AG09309 (cell line): ENCODE measurements at places on chromosomes 1 and 21.

DNA sequence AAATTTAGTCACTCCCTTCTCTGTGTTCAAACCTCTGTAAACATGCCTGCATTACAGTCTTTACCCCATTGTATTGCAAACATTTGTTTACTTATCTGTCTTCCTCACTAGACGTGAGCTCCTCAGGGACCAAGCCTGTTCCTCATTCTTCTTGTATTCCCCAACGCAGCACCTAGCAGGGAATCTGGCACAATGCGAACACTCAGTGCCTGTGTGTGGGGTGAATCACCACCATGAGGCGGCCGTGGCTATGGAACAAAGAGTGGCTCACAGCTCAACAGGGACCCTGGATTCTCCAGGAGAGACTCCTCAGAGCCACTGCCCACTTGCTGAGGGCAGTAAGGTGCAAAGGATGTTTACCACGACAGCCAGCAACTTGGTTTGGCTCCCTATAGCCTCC, 95.9 kb downstream of the DDX20 start:
- DNase-seq = no peak

DNA sequence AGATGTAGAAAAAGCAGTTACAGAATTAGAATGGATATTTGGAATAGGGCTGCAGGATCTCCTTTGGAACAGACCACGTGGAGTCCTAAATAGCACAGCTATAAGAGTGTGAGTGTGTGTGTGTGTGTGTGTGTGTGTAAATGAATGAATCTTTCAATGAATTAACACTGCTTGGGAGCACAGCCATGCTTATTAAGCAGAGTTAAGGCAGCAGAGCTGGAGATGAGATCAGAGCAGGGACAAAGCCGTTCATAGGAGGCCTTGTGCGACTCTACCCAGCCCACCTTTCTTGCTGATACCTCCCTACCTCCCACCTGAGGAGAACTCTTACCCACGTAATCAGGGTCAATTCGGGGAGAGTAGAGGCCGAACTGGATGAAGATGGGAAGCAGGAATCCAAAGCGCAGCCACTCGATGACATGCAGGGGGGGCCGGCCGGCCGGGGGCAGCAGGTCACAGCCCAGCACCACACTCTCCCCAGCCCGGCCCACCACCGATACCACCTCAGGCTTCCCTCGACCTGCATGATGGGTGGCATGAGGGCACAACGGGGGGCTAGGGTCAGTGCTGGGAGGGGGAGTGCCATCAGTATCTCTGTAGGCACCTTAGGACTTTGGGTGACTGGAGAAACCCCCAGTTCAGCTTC, 2.7 kb downstream of the IGSF9 start:
- DNase-seq = no peak

DNA sequence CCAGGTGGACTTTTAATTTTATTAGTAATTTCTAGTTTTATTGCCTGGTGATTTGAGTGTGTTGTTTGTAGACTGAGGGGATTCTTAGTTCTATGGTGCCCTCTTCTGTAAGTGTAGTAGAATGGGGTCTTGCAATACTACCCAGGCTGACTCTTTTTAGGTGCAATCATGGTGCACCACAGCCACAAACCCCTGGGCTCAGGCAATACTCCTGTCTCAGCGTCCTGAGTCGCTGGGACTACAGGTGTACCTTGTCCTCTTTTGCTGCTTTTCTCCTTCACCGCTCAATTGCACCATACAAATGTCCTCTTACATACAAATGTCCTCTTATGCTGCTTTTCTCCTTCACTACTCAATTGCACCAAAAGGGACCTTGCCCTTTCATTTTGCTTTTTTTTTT, 43.1 kb downstream of the SCP2 start:
- DNase-seq = no peak

DNA sequence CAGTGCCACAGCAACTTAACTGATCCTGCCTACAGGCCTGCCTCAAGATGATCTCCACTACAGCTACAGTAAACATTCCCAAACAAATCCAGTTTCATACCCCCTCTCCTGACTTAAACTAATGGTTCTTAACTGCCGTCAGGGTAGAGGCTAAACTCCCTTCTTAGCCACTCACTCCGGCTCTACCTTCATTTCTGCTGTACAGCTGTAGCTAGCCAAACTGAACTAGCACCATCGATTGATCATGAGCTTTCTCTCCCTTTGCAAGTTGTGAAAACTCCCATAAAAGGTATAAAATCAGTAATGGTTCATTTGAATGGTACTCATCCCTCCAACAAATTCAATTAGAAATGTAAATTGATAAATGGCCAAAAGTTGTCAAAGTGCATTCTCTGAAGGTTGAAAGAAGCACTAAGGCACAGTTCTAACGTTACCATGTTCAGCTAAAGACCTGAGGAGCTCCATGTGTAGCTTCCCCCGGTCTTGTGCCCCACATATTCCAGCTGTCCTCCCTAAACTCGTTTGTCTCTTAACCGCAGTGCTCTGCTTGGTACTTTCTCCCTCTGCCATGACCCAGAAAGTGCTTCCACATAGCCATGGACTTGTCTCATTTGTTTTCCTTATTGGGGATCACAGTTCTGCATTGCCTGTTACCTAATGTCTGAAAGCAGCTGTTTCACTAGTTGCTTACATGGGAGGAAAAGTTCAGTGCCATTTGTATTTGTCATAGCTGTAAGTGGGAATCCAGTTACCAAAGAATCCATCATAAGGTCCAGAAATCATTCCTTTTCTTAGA, 49.8 kb downstream of the DHX9 start:
- DNase-seq = peak; percentile 7
